ENCODE measurements at places on chromosomes 16 and 17.

DNA sequence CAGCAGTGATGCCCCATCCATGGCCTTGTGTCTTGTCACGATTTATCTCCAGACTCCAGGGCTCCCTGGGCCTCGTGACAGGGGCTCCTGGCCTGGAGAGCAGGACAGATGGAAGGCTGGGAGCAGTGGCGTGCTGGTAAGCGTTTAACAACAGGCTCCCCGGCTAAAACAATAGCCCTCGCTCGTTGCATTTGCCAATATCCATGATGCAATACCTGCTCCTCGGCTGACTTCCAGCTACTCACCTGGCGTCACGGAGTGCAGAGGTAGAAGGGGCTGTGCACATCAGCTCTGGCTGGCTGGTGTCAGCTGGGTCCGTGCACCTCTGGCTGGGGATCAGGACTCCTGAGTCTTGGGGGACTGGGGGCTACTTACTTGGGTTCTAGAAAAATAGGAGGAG lies 1.5 kb upstream of the BICDL2 start:
- no peak for DNase-seq

DNA sequence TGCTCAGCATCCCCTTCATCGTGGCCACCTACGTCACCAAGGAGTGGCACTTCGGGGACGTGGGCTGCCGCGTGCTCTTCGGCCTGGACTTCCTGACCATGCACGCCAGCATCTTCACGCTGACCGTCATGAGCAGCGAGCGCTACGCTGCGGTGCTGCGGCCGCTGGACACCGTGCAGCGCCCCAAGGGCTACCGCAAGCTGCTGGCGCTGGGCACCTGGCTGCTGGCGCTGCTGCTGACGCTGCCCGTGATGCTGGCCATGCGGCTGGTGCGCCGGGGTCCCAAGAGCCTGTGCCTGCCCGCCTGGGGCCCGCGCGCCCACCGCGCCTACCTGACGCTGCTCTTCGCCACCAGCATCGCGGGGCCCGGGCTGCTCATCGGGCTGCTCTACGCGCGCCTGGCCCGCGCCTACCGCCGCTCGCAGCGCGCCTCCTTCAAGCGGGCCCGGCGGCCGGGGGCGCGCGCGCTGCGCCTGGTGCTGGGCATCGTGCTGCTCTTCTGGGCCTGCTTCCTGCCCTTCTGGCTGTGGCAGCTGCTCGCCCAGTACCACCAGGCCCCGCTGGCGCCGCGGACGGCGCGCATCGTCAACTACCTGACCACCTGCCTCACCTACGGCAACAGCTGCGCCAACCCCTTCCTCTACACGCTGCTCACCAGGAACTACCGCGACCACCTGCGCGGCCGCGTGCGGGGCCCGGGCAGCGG lies 3.2 kb downstream of the UTS2R start:
- no peak for DNase-seq

DNA sequence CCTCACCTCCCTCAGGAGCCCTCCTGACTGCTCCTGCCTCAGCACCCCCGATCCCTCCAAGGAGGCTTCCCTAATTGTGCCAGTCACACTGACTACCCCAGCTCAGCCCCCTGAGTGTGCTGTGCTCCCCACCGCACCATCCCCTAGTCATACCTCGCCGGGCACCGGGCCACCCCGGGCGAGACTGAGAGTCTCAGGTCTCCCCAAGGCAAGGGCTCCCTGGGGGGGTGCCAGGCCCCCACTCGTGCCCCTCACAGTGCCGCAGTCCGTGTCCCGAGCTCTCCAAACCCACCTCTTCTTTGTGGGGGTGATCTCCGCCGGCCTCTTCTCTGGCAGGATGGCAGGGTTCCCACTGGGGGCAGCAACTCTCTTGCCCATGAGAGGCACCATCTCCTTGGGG lies 3.2 kb downstream of the TRPV3 start:
- DNase-seq: no peak

DNA sequence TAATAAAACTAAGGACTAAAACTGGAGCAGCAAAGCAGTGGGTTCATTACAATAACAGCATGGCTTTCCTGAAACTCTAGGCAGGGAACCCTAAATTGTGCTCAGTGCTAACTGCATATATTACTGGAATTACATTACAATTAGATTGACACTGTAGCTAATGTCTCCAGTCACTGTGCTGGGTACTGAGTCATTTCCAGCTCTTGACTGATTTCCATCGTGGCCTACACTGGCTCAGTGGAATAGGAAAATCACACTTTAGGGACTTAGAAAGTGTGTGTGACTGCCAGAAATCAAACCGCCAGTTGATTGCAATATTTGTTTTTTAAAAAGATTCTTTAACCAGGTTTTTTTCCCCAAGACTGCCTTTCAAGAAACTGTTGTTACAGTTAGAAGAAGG lies 1447.4 kb upstream of the GOT2 start:
- DNase-seq: no peak

DNA sequence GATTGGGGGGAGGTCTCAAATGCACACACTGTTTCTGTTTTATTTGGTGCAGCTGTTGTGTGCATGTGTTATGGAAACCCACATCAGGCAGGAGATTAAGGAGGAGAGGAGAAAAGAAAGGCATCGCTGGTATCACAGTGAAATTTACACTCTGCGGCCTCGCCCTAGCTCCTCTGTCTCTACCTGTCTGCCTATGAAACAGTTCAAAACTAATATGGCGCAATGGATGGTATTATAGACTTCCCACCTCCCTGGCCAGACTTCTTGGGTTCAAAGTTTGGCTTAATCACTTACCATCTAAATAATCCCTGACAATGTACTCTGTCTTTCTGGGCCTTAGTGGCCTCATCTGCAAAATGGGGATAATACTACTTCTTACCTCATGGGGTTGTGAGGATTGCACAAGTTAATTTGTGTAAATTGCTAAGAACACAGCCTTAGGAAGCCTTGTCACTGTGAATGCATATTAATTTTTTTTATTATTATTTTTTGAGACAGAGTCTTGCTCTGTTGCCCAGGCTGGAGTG lies 1.4 kb upstream of the ABCC1 start:
- DNase-seq: no peak

Measured in kidney tubule cell (primary cell).